ENCODE measurements at places on chromosomes 7 and 10.

- no peak for DNase-seq
These were observed 16.0 kb upstream of the ZNF273 start for GRCh38 chr7:64886956-64887545.

DNA sequence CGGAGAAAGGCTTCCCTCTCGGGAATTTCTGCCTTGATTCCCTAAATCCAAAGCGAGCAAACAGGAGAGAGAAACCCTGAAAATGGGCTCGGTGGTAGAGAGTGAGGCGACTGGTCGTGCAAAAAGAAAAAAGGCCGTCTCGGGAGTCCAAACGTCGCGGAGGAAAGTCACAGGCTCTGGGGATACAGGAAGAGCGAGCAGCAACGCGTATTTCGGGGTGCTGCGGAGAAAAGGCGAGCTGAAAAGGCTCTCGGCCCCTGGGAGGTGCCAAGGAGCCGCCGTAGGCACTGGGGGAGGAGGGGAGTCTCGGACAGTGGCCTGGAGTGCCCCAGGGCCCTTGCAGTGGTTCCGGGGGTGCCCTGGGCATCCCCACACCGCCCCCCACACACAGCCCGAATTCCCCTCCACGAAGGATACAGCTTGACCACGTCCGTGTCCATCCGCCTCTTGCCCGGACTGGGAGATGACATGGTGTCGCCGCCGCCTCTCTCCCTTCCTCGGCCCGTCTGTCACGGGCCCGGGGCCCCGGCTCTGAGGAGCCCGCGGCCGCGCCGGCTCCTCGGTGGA is 591 bp downstream of the UBE2H start:
- DNase-seq, result peak; percentile 28

GRCh38 chr10:68666280-68666760 is 54.7 kb upstream of the CCAR1 start:
- no peak for DNase-seq

DNA sequence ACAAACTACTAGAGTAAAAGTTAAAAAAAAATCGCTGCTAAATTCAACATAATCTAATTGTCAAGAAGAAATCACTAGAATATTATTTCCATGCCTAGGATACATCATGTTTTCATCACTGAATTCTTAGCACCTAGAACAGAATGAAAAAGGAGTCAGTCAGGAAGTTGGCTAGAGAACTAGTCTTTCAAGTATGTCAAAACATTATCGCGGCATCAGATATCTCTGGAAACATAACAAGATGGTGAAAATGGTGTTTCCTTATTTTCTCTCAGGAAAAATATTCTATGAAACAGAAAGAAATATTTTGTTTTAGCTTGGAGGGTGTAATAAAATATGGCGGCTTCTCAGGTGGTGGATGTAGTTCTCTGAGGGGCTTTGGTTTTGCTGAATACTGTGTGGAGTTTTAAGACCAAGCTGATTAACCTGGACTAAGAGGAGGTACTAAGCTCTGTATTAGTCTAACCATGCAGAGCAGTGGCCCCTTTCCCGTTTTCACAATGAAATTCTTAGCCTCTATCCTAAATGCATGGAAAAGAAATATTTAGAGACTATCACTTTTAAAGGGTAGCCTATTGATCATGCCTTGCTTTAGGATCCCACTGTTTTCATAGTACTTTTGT is 205.6 kb downstream of the MDFIC start:
- DNase-seq, result no peak

- no peak for DNase-seq
These were observed 358.1 kb downstream of the CRPPA start for GRCh38 chr7:16063221-16063620.

DNA sequence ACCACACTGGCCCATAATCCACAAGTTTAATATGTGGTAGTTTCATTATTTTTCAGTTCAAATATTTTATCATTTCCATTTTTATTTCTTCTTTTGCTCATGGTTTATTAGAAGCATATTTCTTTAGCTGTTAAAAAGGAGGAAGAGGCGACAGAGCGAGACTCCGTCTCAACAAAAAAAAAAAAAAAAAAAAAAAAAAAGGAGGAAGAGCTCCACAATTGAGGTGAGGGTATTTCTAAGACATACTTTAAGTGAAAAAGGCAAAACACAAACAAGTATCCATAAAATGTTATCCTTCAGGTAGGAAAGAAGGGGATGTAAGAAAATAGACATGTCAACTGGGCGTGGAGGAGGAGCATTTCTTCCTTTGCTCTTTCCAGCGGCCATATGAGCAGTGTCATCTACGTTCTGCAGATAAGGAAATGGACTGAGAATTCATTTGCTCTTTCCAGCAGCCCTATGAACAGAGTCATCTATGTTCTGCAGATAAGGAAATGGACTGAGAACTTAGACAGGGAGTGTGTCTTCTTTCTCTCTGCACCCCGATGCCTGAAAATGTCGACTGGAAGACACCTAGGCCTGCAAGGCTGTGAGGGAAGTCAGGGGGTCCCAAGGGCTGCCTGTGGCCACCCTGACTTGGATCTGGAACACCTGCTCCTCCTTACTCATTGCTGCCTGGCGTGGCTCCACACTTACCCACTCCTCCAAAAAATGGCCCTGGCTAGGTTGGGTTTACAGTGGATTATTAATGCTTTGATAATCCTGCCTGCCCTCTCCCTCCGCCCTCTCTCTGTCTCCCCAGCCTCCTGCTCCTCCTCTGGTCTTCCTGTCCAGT is 18.9 kb upstream of the RAMP3 start:
- DNase-seq, result no peak

DNA sequence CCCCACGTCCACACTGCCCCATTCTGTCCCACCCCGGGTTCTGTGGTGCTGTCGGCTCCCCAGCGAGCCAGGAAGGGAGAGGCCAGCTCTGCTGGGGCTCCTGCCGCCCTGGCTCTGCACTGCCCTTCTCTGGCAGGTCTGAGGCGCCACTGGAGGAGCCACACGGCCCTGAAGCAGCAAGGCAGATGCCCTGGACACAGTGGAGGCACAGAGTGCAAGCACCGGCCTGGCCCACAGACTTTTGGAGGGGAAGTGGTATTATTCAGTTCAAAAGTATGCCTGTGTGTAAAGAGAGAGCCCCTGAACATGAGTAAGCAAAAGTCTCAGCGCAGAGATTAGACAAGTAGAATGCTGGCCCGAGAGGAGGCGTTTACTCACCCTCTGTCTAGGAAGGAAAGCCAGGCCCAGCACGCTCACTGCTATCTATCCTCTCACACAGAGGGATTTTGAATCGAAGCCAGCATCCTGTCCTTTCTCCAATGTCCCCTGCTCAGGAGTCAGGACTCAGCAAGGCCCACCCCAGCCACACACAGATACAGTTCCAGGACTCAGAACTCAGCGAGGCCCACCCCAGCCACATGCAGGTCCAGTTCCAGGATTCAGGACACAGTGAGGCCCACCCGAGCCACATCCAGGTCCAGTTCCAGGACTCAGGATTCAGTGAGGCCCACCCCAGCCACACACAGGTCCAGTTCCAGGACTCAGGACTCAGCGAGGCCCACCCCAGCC is 115.0 kb downstream of the EGFR start:
- peak; percentile 20 for DNase-seq

DNA sequence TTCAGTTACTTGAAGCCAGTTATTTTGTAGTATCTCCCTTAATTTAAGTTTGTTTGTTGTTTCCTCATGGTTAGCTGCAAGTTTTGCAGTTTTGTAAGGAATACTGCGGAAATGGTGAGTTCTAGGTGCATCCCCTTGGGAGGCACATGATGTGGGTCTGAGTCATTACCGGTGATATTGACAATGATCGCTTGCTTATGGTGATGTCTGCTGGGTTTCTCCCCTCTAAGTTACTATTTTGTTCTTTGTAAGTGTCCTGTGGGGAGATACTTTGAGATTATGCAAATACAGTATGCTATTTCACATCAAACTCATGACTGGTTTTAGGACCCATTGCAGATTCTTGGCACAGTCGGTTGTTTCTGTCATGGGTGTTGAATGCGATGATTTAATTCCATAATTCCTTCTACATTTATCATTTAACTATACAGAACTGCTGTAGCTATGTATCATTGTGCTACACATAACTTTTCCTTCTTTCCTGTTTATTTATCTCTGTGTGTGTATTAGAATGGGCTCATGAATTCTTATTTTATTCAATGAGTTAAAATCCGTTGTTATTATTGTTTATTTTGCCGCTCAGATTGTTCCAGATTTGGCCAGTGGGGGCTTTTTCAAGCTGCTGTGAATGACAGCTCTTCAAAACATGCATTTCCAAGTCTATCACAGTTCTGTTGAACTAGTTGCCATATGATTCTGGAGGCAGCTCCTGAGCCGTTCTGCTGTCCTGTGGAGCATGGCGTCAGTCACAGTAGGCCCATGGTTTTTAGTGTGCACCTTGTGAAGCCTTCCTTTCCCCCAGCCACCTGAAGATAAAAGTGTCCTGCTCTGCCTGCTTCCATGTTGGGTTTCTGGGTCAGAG is 18.4 kb downstream of the TSPAN14 start:
- no peak for DNase-seq
